ENCODE measurements at places on chromosomes 16 and 17.

- no peak for DNase-seq
Measured at GRCh38 chr16:57512296-57513001, 23.9 kb downstream of the CCDC102A start.

DNA sequence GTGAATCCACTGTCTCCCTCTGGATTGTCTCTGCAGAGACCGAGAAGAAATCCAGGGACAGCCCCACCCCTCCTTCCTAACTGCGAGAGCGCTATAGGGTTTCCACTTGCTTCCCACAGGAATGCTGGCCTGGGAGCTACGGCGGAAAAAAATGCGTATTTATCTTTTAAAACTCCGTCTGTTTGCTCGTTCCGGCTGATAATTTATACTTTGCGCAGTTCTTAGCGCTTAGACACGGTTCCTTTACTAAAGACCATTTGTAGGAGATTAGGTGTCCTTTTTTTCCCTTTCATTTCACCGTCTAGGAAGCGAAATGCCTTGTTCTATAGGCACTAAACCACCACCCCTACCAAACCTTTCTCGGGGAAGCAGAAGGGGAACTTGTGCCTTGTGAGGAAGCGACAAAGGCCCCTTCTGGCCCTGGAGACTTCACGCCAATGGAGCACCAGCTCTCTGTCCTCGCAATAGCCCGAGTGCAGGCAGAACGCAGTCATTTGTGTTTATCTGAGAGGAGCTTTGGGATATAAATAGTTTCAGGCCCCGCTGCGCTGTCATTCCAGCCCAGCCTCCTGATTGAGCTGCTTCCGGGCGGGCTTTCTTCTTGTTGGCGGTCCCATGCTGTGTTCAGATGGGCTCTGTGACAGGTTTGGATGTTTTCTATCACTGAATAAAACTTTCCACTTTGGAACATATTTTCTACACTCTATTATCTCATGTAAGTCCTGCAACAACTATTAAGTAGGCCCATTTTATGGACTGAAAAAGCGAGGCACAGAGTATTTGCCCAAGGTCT lies 791 bp upstream of the SUPT4H1 start:
- DNase-seq: no peak

DNA sequence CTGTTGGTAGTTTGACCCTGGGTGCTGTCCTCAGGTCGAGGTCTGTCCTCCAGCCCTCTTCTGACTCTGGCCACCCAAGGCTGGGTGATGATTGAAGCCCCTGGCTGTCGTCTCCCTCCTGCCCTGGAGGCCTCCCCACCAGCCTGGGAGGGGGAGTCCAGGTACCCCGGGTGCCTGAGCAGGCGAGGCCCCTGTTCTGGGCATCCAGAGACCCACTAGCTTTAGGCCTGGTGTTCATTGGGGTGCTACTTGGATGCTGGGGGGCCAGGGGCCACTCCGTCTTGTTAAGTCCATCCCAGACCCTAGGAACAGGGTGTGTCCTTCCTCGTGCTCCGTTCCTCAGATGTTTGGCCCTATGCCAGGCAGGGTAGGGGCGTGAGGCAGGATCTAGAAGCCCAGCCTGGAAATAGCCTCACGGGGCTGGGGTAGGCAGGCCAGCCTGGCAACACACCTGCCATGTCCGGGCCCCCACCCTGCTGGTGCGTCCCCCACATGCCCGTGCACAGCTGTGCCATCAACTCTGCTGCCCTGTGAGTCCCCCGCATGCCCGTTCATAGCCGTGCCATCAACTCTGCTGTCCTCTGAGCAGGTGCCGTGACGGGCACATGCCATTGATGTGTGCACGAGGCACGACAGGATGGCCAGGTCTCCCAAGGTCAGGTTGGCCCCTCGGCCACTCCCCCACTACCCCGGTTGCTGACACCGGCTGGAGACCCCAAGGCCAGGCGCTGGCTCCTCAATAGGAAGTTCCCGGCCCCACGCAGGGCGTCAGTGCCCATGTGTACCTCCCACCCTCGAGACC lies 36.9 kb downstream of the GINS2 start:
- DNase-seq: no peak

DNA sequence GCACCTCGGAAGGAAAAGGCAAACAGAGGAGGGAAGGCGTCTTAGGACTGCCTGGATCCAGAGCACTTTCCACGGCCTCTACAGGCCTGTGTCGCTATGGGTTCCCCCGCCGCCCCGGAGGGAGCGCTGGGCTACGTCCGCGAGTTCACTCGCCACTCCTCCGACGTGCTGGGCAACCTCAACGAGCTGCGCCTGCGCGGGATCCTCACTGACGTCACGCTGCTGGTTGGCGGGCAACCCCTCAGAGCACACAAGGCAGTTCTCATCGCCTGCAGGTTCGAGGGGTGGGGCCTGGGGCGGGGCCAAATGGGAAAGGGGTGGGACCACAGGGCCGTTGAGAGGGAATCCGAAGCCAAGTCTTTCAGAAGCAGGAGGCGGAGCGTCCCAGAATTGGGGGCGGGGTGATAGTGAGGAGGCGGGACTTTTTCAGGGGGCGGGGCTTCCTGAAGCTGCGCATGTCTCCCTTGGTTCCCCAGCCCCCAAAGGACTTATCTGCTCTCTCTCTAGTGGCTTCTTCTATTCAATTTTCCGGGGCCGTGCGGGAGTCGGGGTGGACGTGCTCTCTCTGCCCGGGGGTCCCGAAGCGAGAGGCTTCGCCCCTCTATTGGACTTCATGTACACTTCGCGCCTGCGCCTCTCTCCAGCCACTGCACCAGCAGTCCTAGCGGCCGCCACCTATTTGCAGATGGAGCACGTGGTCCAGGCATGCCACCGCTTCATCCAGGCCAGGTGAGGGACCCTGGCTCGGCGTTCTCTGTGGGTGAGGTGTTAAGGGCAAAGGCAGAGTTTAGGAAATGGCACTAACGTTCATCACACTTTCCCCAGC lies 939 bp downstream of the BCL6B start:
- peak; percentile 96 for DNase-seq

DNA sequence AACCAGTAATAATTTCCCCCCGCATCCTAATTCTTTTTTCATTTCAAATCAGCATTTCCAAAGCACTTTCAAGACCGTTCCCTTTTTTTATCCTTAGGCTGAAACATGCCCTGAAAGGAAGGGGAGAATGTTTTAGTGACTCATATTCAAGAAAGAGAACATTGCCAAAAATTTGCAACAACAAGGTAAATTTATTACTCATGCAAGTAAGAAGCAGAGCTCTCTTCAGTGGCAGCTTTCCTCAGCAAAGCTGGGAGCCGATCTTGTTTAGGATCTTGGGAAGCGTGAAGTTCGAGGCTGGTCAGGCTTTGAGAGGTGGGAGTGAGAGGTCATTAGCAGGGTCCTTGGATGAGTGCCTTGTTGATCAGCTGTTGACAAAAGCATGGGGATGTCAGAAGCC lies 129.5 kb downstream of the PRKCA start:
- DNase-seq: no peak

Measured in effector memory CD4-positive, alpha-beta T cell (primary cell).